Upper lobe of right lung (tissue), 1 donor: ENCODE measurements at places on chromosomes 5 and 9.

GRCh38 chr9:14062586-14063221, 251.2 kb downstream of the NFIB start:
- DNase-seq = no peak

DNA sequence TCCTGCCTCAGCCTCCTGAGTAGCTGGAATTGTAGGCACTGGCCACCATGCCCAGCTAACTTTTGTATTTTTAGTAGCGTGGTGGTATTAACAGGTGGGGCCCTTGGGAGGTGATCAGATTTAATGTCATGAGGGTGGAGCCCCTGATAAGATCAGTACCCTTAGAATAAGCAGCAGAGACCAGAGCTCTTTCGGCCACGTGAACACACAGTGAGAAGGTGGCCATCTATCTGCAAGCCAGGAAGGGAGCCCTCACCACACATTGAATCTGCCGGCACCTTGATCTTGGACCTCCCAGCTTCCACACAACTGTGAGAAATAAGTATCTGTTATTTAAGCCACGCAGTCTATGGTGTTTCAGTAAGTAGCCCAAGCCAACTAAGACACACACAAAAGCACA, 22.5 kb downstream of the TBC1D2 start:
- DNase-seq = no peak

DNA sequence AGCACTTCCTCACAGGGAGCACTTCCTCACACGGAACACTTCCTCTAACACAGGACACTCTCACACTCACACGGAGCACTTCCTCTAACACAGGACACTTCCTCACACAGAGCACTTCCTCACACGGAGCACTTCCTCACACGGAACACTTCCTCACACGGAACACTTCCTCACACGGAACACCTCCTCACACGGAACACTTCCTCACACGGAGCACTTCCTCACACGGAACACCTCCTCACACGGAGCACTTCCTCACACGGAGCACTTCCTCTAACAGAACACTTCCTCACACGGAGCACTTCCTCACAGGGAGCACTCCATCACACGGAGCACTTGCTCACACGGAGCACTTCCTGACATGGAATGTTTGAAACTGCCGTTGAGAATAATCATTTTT, 13.4 kb downstream of the POMT1 start:
- DNase-seq = no peak

DNA sequence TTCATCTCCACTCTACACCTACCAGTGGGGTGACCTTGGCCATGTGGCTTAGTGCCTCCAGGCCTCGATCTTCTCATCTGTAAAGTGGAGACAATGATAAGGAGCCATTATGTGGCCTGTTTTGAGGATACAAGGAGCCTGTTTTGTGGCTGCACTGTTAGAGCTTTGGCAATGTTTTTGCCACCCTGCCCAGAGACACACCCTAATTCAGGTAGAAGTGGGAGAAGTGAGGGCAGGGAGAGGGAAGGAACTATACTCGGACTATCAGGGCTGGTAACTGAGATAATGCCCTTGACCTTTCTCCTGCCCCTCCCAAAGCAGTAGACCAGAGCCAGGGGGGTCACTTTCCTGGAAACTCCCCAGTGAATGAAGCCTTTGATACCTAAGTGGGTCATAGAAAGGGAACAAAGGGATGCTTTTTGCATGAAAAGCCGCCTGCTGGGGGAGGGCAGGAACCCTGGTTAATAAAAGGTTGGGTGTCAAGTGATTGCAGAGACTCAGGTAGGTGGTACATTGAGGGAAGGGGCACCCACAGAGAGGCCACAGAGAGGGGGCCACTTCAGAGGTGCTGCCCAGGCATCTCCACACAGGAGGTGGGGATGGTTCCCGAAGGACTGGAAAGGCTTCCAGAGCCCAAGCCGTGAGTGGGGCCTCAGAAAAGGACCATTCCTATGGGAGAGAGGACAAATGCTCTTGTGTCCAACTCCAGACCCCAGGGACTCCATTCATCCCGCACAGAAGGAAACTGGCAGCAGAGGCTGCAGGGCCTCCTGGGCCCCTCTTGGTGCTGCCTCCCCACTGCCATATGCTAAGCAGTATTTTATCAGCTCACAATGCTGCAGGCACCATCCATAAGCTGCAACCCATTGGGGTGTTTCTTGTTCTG, 42.3 kb upstream of the VDAC1 start:
- no peak for DNase-seq

- DNase-seq = no peak
These were observed 238.6 kb downstream of the ELAVL2 start for GRCh38 chr9:23587433-23587832.

GRCh38 chr9:135757356-135757755, 55.4 kb downstream of the KCNT1 start:
- DNase-seq = no peak

GRCh38 chr9:90419221-90419851, 223.3 kb downstream of the DIRAS2 start:
- no peak for DNase-seq

- peak; percentile 87 for DNase-seq
These were observed 23.3 kb downstream of the NOTCH1 start for GRCh38 chr9:136522314-136523237.

DNA sequence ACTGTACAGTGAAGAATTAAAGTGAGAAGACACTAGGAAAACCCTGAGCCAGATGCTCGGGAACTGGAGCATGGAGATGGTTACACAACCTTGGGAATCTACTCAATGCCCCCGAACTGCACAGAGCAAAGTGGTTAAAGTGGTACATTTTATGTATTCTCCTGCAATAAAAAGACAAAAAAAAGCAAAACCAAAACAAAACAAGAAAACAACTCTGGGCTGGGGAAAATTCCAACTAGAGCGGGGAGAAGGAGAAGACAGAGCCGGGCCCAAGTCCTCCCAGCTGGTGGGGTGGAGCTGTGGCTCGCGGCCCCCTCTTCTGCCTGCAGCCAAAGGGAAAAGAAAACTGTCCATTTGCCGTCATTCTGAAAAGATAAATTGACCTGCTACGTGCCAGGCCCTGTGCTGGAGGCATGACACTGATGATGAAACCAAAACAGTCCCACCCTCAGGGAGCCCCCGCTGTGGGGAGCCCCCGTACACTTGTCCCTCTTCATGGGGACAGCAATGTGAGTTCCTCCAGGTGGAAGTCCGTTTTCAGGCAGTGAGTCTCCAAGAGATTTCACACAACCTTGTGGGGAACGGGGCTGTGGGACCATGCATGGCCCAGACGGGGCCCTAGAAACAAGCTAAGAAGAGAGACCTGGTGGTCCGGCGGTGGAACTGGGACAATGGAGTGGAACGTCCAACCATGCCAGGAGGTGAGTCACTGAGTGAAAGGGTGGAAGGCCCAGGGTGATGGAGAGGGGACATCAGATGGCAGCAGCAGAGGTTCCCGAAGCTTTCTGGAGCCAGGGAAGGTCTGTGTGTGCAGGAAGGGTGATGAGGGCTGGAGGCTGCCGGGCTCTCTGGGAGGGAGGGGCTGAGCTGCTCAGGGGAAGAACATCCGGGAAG, 114.8 kb upstream of the COL5A1 start:
- DNase-seq = peak; percentile 55
